ENCODE measurements at places on chromosomes 16 and 17.

- no peak for DNase-seq
These were observed 441 bp downstream of the CMTM4 start for GRCh38 chr16:66695935-66696668.

DNA sequence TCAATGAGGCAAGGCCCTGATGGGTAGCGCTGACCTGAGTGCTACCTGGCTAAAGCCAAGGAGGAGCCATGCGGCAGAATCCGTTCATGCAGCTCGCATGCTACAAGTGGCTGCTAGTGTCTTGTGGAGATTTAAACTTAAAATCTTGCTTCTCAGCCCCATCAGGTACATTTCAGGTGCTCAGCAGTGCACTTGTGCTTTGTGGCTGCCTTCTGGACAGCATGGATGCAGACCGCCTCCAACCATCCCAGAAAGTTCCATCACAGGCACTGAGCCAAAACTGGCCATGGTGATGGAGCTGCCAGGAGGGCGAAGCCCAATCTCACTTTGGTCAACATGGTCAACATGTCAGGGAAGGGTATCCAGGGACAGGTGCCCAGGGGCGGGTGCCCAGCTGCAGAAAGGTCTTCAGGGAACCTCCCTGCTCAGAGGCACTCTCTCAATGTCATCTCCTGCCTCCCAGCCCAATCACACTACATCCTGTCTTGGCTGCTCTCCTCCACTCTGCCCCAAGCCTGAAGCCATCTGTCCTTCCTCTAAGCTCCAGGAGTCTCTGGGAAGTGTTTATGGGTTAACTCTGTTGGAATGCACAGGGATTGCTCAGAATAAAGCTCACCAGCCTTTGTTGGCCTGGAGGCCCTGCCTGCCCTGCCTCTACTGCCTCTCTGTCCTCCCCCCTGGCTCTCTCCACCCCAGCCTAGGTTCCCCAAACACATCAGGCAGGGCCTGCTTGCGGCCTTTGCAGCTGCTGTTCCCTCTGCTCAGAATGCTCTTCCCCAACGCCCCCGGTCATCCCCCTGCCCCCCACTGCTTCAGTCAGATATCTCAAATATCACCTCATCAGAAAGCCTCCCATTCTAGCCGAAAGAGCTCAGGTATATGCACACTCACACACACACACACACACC, 18.3 kb upstream of the TNFRSF13B start:
- DNase-seq, result no peak

- DNase-seq, result no peak
These were observed 105.0 kb upstream of the MON1B start for GRCh38 chr16:77085981-77086380.

DNA sequence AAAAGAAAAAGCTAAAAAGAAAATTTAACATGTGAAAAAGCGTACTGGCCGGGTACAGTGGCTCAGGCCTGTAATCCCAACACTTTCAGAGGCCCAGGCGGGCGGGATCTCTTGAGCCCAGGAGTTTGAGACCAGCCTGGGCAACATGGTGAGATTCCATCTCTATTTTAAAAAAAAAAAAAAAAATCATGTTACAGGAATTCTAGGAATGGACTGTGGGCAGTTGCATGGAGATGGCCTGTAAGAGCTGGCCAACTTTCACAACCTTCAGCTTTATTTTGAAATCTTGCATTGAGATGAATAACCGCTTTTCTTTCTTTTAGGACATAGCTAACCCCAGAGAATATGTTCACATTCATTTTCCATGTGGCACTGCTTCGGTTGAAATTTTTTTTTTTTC, 8.2 kb upstream of the CIAO3 start:
- DNase-seq, result no peak

GRCh38 chr17:13704333-13704732, 102.6 kb upstream of the HS3ST3A1 start:
- DNase-seq, result no peak

DNA sequence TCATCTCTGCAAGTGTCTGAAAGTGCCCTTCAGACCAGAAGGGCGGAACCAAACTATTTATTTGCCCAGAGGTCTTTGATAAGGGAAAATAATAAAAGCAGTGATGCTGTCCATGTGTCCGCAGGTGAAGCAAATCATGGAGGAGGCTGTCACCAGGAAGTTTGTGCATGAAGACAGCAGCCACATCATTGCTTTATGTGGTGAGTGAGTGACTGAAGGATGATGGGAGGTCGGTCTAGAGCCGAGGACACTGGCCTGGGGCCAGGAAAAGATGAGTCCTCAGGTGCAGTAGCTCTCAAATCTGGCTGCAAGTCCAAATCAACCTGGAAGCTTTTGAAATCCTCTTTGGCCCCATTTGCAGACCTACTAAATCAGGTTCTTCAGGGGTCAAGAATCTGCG, 6.1 kb downstream of the SGSM2 start:
- no peak for DNase-seq

DNA sequence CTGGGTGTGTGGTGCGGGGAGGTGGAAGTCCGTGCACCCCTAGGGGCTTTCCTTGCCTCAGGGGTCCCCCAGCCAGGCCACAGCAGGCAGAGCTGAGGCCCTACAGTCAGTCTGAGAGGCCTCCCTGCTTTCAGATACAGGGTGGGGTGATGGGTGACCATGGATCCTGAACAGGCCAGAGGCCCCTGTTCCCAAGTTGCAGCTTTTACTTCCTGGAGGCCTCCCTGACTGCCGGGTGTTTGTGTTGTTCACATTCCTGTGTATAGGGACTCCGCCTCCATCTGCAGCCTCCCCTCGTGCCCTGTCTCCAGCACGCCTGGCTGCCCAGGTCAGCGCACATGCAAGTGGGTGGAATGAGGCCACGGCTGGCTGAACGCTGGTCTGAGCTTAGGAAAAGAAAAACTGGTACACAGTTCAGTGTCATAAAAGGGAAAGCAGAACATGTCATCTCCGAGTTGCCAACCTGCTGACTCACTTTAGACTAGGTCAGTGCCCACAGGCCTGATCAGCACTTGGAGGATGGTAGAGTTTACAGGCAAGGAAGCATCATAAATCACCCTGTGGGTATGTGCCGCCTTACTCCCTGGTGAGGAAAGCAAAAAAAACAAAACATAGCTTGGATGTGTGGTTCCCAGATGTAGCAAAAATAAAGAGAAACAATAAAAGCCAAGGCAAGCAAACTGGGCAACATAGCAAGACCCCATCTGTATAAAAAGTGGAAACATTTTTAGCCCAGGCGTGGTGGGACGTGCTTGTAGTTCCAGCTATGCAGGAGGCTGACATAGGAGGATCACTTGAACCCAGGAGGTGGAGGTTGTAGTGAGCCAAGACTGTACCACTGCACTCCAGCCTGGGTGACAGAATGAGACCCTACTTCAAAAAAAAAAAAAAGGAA, 6.2 kb upstream of the SLC7A6 start:
- DNase-seq, result no peak

- peak; percentile 51 for DNase-seq
These were observed at the start of gene GPRC5B for GRCh38 chr16:19884611-19885450. TSS of gene GPRC5B (minus strand) at chr16:19884848. CDS start at chr16:19872845, 12,003 bp downstream.

DNA sequence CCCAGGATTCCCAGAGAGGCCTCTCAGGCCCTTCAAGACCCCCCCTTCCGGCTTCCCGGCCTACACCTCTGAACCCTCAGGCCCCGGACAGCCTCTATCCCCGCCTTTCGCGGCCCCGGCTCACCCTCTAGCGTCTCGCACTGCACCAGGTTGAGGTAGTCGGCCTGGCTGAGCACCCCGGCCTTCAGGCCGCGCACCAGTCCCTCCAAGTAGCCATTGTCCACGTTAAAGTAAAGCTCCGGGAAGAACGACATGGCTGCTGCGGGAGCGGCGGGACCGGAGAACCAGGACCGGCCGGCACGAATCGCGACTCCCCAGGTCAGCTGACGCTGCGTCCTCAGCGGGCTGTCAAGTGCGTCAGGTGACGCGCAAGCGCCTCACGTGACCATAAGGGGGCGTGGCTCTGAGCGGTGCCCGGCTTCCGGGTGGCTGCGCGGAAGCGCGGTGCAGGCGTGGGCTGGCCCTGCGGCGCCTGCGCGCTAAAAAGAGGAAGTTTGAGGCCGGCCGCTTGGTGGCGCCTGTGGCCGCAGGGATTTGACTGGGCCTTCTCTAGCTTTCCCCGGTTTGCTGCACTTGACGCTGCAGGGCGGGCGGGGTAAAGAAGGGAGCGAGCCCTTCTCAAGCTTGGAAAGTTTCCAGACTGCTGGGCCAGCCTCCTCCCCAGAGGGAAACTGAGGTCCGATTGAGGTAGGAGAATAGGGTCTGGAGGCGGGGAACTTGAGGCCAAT, at the start of gene ATP6V0D1:
TSS of gene ATP6V0D1 (minus strand) at position 325 of the 728 bp plus-strand sequence. CDS start at position 254, 71 bp downstream.
- DNase-seq, result peak; percentile 97

DNA sequence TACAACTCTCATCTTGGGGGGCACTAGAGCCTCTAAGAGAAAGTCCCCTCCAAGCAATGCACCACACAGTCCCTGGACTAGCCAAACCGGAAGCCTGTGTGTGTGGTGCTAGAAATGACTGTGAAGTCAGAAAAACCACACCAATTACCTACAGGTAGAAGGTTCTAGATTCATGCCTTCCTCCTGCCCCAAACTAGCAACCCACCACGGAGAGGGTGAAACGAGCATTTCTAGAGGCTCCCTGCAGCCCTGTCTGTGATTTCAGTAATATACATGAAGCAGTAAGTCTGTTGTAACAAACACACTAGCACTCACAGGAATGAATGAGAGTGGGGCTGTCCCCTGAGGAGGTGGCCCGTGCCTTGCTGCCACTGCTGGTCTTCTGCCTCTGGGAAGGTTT, 13.6 kb downstream of the ZFHX3 start:
- DNase-seq, result no peak

DNA sequence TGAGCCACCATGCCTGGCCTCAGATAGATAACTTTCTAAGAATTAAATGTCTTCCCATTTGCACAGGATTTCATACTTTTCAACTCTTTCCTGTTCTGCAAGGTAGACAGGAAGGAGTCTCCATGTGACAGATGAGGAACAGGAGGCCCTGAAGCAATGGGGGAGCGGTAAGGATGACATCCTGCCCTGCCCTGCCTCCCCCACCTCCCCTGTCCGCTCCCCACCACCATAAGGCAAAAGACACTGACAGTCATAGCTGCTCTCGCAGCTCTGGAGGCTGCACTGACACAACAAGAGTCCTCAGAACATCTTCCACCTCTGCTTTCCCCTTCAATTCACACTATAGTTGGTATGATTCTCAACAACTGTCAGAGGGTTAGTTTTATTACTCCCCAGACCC, 9.7 kb downstream of the CENPV start:
- no peak for DNase-seq

GRCh38 chr17:9828296-9829295, 2.9 kb downstream of the GLP2R start:
- no peak for DNase-seq

GRCh38 chr17:35089586-35090296, 26.2 kb upstream of the RFFL start:
- no peak for DNase-seq

DNA sequence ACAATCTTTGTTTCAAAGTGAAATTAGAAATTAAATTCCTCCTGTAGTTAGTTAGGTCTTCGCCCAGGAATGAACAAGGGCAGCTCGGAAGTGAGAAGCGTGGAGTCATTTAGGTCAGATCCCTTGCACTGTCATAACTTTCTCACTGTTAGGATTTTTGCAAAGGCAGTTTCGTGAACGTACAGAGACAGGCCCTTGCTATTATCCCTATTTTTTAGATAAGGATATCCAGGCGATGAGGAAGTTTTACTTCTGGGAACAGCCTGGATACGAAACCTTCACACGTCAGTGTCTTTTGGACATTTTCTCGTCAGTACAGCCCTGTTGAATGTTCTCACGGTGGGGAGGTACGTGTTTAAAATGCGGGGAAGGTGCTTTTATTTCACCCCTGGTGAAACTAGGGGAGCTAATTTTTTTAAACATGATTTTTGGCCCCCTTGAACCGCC, 318 bp upstream of the RBL2 start:
- DNase-seq, result no peak

- DNase-seq, result no peak
These were observed 150.7 kb downstream of the SNX29 start for GRCh38 chr16:12127244-12127643.

DNA sequence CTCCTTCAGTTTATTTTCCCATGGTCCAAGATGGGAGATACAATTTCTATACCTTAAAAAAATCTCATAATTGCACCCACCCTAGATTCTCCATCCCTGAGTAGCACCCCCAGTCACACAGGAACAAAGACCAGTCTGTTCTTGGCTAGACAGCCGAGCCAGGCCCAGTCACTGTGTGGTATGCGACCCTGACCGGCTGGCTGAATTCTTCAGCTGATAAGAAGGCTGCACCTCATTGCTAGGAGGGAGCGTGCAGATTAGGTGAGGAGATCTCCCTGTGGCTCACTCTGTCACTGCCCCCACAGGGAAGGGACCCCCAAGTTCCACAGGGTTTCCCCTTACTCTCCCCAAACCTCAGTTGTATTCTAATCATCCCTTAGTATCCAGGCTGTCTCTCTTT, 138.7 kb downstream of the SALL1 start:
- DNase-seq, result no peak

- DNase-seq, result no peak
These were observed 53.1 kb upstream of the CDR2 start for GRCh38 chr16:22427556-22427955.

- DNase-seq, result no peak
These were observed 60.1 kb upstream of the TMEM132E start for GRCh38 chr17:34519282-34519681.

- DNase-seq, result no peak
These were observed 804 bp downstream of the CRYM start for GRCh38 chr16:21277045-21277926.

DNA sequence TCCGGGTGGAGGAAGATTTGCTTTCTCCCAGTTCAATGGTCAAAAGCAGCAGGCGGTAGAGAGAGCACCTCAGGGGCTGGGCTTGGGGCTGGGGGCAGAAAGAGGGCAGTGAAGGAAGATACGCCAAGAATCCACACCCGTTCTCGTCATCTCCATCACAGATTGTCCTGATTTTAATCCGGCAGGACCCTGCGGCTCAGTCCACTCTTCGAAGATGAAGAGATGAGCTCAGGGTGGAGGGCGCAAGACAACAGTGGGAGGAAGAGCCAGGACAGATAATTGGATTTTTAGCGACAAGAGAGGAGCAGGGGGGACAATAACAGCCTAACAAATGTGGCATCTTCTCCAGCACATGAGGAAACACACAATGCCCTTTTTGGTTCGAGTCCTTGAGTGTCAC, 165.9 kb downstream of the SDK2 start:
- DNase-seq, result no peak

GRCh38 chr16:16190546-16190945, 32.7 kb downstream of the ABCC6 start:
- no peak for DNase-seq

- DNase-seq, result peak; percentile 22
These were observed 9.2 kb downstream of the FMNL1 start for GRCh38 chr17:45230787-45231480.

DNA sequence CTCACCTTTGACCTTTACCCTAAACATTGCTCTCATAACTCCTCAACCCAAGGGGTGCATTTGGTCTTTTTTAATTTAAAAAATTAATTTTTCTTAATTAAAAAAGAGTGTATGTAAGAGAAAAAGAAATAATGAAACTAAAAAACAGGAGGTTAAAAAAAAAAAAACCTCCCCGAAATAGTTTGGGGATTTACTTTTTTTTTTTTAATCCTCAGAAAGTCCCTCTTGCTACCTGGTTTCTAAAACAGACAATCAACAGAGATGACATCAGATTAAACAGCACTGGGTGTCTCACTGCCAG, 301.3 kb downstream of the SOX9 start:
- no peak for DNase-seq

- DNase-seq, result no peak
These were observed 89.5 kb upstream of the METRNL start for GRCh38 chr17:82989881-82990280.

- no peak for DNase-seq
These were observed 101.6 kb downstream of the RAB11FIP4 start for GRCh38 chr17:31492880-31493655.
